ENCODE measurements at places on chromosomes 1 and 21. TPM values are rescaled to one million over a fixed set of nuclear protein-coding genes. Genes with fewer than 3 reads are reported as not detected.

Gene F3
- 9.6 TPM for total RNA-seq

Gene BSND
- not detected for total RNA-seq

Gene CCDC181
- 0.11 TPM for total RNA-seq

Gene FCRL1
- total RNA-seq = not detected

Gene AIRE
- total RNA-seq = not detected

Gene SAMD13
- 0.52 TPM for total RNA-seq

Gene APOBEC4
- total RNA-seq = not detected

Data from A549 treated with AZD2906 at 1 μM for 4 hours (cell line).